T-helper 2 cell (primary cell): ENCODE measurements at places on chromosomes 12 and 14.
A peak's percentile ranks its signal among the peaks of the same experiment; 100 is the strongest.

DNA sequence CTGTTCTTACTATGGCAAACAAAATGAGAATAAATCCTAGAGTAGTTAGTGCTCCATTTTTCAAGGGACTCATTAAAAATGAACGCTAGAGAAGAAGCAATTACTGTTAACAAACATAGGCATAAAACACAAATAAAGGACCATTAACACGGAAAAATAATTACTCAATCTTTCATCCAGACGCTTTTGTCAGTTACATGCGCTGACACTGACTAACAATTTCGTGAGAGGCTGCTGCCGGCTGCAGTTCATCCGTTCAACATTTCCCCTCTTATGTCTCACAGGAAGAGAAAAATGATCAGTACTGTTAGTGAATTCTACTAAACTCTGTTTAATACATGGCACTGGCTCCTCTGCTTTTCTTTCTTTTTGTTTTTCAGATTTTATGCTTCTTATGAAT lies 472.7 kb upstream of the FLRT2 start:
- DNase-seq: no peak

- DNase-seq: no peak
Observed at GRCh38 chr12:21526053-21526452, at the start of gene SPX. Gene SPX, plus strand, starts transcription at chr12:21526296. Its CDS starts 177 bp downstream, at chr12:21526473.

- DNase-seq: no peak
Observed at GRCh38 chr12:50564237-50564947, 59.6 kb downstream of the DIP2B start.

DNA sequence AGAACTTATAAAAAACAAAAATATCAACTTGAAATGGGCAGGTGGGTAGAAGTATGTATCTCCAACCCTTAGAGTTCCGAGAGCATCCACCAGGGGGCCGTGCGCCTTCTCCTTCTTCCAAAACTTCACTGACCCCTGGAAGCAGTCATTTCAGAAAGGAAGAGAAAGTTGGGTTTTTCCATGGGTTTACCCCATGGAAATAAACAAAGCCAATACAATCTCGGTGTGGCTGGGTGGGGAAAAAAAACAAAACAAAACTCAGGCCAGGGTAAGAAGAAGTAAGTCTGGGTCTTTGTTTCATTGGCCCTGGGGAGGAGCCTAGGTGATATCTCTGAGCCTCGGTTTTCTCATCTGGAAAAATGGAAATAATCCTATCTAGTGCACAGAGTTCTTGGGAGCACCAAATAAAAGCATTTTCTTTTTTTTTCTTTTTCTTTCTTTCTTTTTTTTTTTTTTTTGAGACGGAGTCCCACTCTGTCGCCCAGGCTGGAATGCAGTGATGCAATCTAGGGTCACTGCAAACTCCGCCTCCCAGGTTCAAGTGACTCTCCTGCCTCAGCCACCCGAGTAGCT lies 33.6 kb upstream of the HNF1A start:
- peak; percentile 21 for DNase-seq

GRCh38 chr14:85960756-85961155 lies 430.8 kb downstream of the FLRT2 start:
- DNase-seq: no peak

DNA sequence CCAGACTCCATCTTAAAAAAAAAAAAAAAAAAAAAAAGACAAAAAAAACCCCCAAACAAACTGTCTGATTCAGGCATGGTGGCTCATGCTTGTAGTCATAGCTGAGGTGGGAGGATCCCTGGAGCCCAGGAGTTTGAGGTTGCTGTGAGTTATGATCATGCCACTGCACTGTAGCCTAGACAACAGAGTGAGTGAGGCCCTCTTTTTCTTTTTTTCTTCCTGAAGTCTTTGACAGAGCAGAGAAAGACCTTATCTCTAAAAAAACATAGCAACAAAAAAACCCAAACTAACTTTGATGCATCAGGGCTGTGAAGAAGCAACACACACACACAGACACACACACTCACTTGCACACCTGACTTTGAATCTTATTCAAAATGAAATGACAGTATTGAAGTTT lies 7.7 kb upstream of the AMN1 start:
- peak; percentile 47 for DNase-seq

GRCh38 chr12:121025442-121026226 lies 9.3 kb upstream of the C12orf43 start:
- DNase-seq: no peak

- DNase-seq: no peak
Observed at GRCh38 chr14:77763978-77764377, 3.0 kb upstream of the SNW1 start.

DNA sequence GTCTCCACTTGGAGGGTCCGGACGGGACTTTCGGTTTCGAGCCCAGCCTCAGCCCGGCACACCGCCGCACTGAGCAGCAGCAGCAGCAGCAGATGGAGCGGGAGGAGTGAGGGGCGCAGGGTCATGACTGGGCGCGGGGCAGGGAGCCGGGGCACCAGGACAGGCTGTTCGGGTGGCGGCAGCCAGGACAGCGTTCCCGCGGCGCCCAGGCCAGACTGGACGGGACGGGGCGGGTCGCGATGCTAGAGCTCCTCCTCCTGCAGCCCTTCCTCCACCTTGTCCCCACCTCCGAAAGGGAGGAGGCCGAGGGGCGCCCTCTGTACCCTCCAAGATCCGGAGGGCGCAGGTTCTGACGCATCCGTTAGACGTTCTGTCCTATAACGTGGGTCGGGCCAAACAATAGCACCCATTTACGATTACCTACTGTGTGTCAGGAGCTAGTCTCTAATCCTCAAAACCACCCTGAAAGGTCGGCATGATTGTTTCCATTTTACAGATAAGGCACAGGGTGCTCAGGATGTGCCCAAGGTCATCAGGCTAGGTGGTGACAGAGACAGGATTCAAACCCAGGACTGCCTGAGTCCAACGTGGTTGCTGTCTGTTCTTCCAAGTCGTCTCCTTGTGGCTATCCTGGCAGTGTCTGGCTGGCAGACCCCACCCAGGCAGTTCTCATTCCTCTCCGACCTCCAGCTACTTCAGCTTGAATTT lies at the start of gene FKBP11:
Gene FKBP11, minus strand, starts transcription at position 189 of the 708 bp plus-strand sequence. Its CDS starts 64 bp downstream, at position 125.
- DNase-seq: peak; percentile 81

GRCh38 chr14:76908834-76909233 lies 82.6 kb downstream of the LRRC74A start:
- peak; percentile 45 for DNase-seq

GRCh38 chr14:58769771-58770170 lies 132.0 kb downstream of the DACT1 start:
- no peak for DNase-seq

DNA sequence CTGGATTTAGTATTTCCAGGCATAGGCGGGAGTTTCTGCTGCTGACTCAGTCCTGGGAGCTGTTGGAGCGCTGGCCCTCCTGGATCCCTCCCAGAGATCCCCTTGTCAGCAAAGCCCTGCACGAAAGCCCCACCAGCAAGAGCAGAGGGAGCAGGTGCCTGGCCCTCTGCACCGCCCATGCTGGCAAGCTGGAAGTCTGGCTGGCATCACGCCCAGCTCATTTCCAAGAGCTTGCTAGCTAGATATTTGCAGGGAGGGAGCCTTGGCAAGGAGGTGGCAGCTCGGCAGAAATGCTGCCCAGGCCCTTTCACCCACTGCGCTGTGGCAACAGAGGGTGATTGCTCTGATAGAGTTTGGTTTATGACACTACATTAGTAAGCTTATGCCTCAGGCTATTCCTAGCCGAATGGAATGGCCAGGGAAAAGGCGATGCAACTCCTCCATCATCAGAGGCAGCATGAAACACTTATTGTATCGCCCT lies 193.9 kb downstream of the EMP1 start:
- no peak for DNase-seq

GRCh38 chr12:101115326-101115725 lies 94.7 kb downstream of the SLC5A8 start:
- no peak for DNase-seq

- no peak for DNase-seq
Observed at GRCh38 chr14:92945959-92946846, 23.3 kb downstream of the CHGA start.

- no peak for DNase-seq
Observed at GRCh38 chr14:67748312-67748711, 46.6 kb downstream of the RDH12 start.

GRCh38 chr12:50059440-50060119 lies 2.2 kb downstream of the ASIC1 start:
- no peak for DNase-seq

DNA sequence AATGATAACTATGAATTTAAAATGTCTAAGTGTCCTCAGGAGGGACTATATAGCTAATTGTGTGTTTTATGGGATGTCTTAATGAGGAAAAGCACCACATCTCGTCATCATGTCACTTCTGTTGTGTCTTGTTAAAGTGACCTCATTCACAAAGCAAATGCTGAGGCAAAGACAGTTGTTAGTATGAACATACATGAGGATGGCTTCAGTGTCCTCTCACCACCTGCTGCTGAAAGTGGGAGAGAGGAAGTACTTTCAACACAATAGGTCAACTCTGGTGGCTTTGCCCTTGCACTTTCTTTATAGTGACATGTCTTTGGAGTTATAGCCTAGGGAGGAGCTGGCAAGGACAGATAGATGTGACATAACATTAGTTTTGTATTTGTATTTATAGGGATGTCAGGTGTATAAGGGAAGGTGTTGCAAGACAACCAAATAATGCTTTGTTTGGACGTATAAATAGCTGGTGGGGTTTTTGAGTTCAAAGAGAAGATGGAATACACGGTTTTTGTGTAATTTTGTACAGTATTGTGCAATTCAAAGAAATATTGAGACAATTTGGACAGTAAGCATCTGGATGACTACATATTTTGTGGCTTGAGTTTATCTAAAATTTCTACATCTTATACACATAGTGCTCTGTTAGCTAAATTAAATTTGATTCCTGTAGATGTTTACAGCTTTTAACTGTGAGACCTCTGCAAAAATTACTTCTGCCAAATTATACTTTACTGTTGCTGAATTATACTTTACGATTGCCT lies 131.7 kb upstream of the ATP2B1 start:
- DNase-seq: no peak

- no peak for DNase-seq
Observed at GRCh38 chr14:70926235-70926830, 19.1 kb downstream of the PCNX1 start.

- DNase-seq: no peak
Observed at GRCh38 chr12:70982286-70982685, 61.7 kb upstream of the PTPRR start.

- DNase-seq: no peak
Observed at GRCh38 chr12:29640589-29641345, 143.0 kb downstream of the TMTC1 start.

GRCh38 chr12:9751204-9752144 lies 9.2 kb downstream of the CD69 start:
- DNase-seq: peak; percentile 43

- DNase-seq: no peak
Observed at GRCh38 chr12:79296133-79296532, 394.6 kb downstream of the PAWR start.

GRCh38 chr12:32497864-32498263 lies 98.5 kb downstream of the FGD4 start:
- DNase-seq: no peak

DNA sequence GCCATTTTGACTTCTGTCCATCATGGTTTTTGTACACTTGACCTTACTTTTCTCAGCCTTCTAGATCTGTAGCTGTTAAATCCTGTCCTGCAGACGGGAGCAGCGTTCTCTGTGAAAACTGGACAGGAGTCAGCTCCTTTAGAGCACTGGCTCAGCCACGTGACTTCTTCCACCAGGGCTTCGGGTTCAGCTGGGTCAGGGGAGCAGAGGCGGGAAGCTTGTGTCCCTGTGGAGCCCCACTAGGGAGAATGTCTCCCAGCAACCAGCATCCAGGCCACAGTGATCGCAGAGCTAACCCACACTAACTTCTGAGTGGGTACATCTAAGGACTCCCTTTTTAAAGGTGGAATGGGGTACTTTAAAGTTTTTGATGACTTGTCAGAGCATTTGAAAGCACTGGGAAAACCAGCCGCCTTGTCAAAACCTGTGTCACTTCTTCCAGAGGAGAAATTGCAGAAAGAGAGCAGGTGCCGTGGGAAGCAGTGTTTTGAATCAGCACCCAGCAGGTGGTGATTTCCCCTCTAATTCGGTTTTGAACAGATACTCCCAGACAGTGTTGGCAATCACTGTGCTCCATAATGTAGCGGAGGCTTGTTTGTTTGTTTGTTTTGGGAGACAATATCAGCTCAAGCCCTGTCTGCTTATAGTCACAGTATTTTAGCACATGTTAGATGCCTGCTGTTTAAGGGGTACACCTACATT lies 17.9 kb downstream of the DERA start:
- DNase-seq: no peak

DNA sequence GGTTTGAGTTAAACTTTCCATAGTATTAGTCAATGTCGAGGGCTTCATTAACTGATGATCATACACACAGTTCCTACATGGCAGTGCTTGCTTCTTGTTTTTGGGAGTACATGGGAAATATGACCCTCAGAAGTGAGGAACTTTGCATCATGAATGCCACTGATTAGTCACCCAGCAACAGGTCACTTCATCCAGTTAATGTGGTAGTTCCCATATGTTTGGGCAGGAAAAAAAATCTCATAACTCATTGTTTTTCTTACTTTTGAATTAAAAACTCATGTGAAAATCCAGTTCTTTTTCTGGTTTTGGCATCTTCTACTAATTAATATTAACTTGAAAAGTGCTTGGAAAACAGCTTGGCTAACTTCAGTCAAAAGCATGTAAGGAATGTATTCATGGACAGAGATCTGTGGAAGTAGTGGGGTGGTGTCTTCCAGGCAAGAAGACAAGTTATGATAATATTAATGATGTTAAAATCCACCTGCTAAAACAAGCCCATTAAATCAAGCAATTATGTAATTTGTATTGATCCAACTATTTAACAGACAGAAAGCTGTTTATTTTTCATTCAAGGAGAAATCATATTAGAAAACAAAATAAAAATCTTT lies 309.1 kb upstream of the NAV3 start:
- no peak for DNase-seq

- no peak for DNase-seq
Observed at GRCh38 chr12:65156366-65156841, 13.0 kb upstream of the LEMD3 start.

DNA sequence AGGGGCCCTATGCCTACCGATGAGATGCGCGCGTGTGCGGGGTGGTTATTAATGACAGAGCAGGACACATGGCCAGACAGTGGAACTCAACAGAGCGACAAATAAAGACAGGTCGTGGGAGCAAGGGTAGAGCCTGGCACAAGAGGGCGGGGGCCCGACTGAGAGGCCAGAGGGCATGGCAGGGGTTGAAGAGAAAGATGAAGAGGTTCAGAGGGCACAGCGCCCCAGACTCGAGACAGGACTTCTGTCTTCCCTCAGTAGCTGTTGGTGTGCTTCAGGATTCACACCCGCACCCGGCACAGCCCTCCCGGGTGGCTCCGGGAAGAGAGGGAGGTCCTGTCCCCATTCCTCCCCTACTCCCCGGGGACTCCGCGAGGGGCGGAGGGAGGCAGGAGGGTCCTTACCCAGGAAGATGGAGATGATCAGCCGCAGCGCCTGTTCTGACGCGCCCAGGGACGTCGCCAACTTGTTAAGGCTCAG lies 366 bp downstream of the LPCAT3 start:
- DNase-seq: peak; percentile 4

GRCh38 chr12:95385246-95386035 lies 88.5 kb upstream of the METAP2 start:
- no peak for DNase-seq

GRCh38 chr14:100586403-100587085 lies 673 bp downstream of the BEGAIN start:
- no peak for DNase-seq
